ENCODE measurements at places on chromosomes 2 and 18. TPM values are rescaled to one million over a fixed set of nuclear protein-coding genes. Genes with fewer than 3 reads are reported as not detected.

Gene DUSP19
- 4.5 TPM for total RNA-seq

Gene CROCC2
- total RNA-seq, result not detected

Gene SPDYA
- 0.79 TPM for total RNA-seq

Gene HDAC4
- 6.8 TPM for total RNA-seq

Gene CRYGD
- not detected for total RNA-seq

Gene GAREM1
- total RNA-seq, result 0.40 TPM

Gene SERPINB4
- not detected for total RNA-seq

Gene NAT8
- not detected for total RNA-seq

Gene CTLA4
- total RNA-seq, result not detected

Gene COLEC12
- 24.3 TPM for total RNA-seq

- DNase-seq, result no peak
Measured at GRCh38 chr2:129408570-129408969, 570.9 kb upstream of the RAB6C start.

- no peak for DNase-seq
Measured at GRCh38 chr18:13305301-13305700, 86.7 kb downstream of the LDLRAD4 start.

DNA sequence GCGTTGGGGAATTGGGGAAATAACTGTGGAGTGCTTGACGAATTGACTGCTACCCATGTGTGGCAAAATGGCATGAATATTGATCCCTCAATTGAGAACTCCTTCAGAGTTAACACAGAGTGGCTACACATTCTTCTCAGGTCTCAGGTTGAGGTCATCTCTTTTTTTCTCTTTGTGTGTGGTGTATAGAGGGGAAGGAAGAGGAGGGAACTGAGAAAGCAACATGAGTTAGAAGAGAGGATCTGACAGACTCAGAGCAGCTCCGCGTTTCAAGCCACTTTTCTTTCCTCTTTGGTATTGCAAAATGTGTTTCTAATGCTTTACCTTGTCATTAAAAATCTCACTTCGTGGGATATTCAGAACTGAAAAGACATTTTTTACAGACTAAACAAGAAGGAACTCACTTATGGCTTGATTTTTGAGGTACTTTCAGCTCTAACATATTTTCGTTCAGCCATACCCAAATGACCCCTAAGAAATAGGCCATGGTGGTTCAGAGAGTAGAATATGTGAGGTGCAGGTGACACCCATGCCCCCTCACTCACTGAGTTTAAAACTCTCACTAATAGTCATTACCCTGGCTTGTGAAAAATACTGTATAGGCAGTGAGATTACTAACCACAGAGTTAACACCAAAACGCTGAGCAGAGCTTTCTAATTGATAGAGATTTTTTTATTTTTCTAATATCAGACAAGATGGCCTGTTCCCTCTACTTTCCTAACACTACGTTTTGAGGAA, 22.5 kb downstream of the STAT4 start:
- DNase-seq, result no peak

GRCh38 chr2:239444626-239445577, 44.1 kb upstream of the HDAC4 start:
- DNase-seq, result no peak

DNA sequence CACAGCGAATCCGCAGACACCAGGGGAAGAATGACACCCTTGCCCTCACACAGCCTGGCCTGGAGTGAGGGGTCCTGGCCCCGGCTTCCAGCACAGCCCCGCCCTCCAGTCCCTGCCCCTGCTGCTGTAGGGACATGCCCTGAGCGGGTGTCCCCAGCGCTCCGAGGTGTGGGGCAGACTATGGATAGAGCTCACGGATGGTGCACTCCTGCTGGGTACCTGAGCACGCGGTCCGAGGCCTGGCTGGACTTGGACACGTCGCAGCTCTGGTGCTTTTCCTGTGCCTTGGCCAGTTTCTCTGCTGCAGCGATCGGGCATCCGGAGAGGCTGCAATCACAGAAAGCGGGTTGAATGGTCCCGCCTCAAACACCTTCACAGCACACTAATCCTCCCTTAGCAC, 165.7 kb upstream of the PXDN start:
- DNase-seq, result no peak

DNA sequence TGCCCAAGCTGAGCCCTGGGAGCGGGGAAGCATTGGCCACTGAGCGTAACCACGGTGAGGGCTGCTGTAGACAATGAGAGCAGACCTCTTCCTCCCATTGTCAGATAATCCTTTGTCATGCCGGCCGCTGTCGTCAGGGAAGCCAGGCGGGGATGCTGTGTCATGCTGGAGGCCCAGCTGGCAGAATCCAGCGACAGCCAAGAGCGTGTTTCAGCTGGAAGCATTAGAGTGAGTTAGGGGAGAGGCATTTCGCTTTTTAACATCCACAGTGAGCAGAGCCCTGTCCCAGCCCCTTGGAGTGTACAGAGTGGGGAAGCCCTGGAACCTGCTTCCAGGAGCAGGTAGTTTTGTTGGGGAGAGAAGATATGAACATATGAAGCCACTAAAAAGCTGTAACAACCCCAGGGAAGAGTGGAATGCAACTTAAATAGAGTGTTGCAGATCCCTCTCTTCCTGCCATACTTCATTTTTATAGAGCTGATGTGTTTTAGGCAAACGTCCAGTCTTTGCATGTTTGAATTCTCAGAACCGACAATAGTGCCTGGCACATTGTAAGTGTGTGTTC, 7.0 kb downstream of the CTIF start:
- peak; percentile 82 for DNase-seq

- DNase-seq, result no peak
Measured at GRCh38 chr18:32582455-32582854, 111.8 kb upstream of the GAREM1 start.

GRCh38 chr2:127072970-127073369, 34.0 kb downstream of the BIN1 start:
- no peak for DNase-seq

DNA sequence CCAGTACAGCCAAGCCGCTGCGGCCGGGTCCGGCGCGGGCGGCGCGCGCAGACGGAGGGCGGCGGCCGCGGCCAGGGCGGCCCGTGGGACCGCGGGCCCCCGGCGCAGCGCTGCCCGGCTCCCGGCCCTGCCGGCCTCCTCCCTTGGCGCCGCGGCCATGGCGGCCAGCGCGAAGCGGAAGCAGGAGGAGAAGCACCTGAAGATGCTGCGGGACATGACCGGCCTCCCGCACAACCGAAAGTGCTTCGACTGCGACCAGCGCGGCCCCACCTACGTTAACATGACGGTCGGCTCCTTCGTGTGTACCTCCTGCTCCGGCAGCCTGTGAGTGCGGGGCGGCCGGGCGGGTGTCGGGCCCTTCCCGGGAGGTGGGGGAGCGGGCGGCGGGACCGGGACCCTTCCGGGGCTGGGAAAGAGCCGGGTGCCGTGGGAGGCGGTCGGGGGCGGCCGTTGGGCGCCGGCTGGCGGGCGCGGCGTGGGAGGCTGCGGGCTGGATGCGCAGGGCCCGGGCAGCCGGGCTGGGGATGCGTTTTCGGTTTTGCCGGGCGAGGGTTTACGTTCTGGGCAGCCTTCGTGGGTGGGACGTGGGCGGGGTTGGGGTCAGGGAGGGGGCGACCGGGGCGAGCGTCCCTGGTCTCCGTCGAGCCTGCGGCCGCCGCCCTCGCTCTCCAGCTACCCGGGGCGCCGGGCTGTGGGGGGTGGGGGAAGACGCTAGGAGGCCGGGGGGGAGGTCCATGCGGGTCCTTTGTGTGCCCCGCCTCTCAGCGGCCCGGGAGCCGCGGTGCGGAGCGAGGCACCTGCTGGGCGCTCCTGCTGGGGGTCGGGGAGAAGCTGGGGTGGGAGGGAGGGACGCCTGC, 537 bp downstream of the AGFG1 start:
- no peak for DNase-seq

DNA sequence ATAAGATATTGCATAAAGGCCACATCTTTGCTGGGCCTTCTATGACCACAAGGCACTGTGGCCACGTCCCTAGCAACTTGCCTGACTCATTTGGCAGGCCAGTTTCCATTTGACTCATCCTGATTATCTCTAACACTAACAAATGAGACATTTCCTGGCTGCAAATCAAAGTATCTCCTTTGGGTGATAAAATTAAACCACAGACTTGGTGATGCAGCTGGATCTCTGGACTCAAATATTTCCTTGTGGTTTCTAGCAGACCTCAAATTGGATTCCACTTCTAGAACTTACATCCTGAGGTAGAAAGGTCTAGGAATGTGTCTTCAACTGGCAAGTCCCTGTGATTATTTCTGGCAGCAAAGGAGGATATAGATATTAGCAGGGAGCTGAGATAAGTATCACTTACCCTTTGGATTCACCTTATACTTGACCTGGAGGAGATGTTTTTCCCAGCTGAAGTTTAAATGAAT, 167.9 kb upstream of the NXPH2 start:
- no peak for DNase-seq

- DNase-seq, result no peak
Measured at GRCh38 chr2:10289891-10290290, 12.8 kb upstream of the HPCAL1 start.

DNA sequence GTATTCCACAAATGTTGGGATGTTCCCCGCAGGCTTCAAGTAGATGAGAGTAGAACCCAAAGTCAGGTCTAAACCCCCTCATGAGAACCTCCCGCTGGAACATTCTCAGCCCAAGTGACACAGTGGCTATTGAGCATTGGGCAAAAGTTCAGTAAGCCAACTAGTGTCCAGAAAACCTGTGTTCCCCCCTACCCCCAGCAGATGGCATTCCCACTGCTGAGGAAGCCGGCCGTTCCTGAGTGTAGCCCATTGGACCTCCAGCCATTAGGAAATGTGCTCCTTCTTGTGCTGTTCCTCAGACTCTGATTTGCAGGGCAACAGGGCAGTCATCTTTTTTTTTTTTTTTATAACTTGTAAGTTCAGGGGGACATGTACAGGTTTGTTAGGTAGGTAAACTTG, 152.1 kb downstream of the NCK2 start:
- no peak for DNase-seq

Measured in pulmonary artery endothelial cell (primary cell).